ENCODE measurements at places on chromosomes 6 and 20.

DNA sequence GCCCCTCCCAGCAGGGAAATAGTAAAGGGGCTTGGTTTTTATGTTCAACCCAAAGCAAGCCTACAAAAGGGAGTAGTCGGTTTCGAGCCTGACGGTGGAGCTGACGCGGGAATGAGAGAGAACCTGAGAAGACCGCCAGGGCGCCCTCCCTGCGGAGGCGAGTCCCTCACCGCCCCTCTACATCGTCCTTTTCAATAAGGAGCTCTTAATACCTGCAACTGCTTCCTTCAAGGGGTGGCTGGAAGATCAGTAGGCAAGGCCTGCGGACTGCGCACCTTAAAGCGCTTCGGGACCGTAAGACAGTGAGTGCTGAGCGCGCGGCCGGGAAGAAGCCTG lies 709 bp upstream of the ZNF76 start:
- DNase-seq = peak; percentile 80

GRCh38 chr20:4375881-4376280 lies 345.8 kb upstream of the PRND start:
- no peak for DNase-seq

- DNase-seq = no peak
These were observed 116.3 kb upstream of the TAB2 start for GRCh38 chr6:149201068-149201655.

- DNase-seq = no peak
These were observed 1.7 kb downstream of the GABBR1 start for GRCh38 chr6:29631209-29631810.

DNA sequence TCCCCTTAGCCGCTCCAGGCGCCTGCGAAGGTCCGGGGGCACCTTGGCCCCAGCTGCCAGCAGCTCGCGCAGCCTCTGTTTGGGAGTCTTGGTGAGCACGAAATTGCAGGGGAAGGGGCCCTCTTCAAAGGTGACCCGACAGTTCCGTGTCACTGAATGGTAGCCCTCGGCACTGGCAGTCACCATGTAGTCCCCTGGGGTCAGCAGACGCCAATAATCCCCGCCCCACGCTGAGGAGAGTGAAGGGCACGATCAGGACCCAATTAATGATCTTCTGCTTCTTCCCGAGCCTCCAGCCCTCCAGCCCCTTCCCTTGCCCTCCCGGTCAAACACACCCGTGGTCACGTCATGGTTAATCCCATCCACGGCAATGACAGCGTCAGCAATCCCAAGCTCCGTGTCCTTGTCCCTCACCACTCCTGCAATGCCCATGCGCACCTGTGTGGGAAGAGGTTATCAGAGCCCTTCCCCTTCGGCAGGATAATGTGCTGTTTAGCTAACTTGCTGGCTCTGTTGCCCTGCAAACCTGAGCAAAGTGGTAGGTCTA lies 6.2 kb downstream of the CPXM1 start:
- DNase-seq = no peak

DNA sequence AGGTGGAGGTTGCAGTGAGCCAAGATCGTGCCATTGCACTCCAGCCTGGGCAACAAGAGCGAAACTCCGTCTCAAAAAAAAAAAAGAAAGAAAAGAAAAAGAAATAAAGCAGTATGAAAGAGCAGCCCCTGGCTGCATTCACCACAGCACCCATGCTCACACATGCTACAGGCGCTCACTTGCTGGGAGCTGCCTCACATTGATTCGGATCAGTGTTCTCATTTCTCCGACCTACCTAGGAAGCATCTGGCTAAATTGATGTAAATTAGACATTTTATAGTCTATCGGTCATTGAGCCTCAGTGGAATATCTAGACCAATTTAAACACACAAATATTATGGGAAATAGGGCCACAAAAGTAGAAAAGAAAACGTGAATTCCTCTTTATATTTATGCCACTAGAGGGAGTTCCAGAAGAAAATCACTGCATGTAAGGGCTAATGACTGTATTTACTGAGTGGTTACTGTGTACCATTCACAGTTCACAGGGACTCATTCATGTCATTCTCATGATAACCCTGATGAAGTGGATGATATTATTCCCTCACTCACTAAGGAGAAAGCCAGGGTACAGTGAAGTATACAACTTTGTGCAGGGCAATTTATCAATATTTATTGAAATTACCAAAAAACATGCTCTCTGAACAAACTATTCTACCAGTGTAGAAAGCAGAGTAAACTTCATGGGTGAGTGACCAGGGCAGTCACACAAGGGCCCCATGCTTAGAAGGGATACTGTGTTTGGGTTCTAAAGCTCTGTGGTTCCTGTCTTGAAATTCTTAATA lies 5.3 kb upstream of the MOG start:
- peak; percentile 37 for DNase-seq

DNA sequence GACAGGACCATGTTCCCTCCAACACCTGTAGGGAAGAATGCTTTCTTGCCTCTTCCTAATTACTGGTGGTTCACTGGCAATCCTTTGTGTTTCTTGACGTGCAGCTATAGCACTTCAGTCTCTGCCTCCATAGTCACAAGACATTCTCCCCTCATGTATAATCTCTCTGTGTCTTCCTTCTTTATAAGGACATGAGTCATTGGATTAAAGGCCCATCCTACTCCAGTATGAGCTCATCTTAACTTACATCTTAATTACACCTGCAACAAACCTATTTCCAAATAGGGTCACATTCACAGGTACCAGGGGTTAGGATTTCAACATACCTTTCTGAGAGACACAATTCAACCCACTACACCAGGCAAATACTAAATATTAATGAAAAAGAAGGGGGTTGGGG lies 213.6 kb downstream of the RNGTT start:
- DNase-seq = no peak
